Activated gamma-delta T cell treated with Interleukin-2 at 50 U/mL for 16 hours (primary cell): ENCODE measurements at places on chromosomes 1 and 21.

DNA sequence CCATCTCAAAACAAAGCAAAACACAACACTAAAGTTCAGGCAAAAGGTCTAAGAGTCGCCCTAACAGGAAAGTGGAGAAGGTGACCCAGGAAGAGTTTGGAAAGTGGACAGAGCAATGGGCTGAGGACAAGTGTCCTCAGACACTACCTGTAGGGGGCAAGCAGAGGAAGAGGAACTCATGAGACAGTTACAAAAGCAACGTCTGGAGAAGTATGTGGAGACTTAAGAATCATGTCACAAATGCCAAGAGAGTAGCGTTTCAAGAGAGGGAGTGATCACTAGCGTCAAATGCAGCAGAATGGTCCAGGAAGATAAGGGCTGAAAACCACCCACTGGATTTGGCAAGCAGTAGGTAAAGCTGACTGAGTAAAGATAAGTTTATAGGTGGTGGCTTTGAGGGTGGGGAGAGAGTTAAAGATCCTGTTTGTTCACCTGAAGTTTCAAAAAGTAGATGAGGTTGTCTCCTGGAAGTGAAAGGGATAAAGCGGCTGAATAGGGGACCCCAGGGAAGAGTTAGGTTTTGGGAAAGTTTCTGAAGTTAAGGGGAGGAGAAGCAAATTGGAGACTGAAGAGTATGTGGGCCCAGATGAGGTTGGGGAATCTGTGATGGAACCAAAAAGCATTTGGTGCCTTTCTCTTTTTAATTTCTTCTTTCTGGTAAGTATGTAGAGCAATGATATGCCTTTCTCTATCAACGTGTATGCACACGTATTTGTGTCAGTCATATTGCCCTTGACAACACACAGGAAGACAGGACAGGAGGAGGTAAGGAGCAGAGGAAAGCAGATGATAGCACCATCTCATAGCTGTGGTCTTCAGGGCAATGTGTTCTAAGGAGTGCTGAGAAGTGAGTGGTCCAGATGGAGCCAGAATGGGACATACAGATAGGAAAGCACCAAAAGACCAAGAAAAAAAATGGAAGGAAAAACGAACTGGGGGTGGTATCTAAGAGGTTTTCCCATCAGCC, 3.1 kb downstream of the BSDC1 start:
- no peak for DNase-seq

DNA sequence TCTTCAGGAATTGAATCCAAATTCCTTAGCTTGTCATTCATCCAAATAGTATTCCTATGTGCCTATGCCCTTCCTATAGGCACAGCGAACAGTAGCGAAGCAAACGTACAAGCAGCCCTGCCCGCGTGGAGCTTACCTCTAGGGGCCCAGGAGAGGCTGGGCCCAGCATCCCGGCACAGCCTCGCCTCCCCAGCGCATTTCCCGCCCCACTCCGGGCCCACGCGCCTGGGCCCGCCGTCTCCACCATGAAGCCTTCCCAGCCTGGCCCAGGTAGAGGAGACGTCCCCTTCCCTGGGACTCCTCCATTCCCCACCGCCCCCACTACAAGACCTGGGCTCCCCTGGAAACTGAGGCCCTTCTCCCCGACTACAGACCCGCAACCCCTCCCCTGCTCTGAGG, 245 bp upstream of the TMEM269 start:
- no peak for DNase-seq

- no peak for DNase-seq
Observed at GRCh38 chr21:16424331-16424751, 694.6 kb downstream of the USP25 start.

- no peak for DNase-seq
Observed at GRCh38 chr1:30610917-30611316, 112.5 kb downstream of the MATN1 start.

- DNase-seq = peak; percentile 17
Observed at GRCh38 chr1:54356680-54357147, 49.5 kb downstream of the SSBP3 start.

DNA sequence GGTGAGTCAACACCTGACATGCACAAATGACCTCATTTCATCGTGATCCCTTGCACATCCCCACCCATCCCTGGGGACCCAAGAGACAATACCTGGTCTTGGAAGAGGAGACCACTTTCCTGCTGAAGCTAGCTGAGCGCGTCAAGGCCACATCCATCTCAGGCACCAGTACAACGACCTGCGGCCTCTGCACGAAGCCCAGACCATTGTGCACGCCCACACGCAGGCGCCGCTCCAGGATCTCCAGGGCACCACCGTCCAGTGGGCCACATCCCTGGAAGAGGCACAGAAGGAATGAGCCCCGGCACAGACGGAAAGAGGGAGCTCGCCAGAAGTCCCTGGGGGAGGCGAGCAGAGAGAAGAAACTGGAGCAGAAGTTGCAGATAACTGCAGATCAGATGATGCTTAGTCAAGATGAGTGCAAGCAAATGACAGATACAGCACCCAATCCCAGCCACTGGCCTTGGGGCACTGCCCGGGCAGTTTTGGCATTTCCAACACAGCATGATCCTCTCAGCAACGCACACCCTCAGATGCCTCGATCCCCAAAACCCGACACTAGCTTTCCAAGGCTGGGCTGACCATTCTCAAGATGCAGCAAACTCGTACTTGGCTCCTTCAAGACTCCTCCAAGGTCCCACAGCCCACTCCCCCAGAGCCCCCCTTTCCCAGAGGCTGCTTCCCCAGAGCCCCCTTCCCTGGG, 44.1 kb downstream of the NPHP4 start:
- DNase-seq = no peak

DNA sequence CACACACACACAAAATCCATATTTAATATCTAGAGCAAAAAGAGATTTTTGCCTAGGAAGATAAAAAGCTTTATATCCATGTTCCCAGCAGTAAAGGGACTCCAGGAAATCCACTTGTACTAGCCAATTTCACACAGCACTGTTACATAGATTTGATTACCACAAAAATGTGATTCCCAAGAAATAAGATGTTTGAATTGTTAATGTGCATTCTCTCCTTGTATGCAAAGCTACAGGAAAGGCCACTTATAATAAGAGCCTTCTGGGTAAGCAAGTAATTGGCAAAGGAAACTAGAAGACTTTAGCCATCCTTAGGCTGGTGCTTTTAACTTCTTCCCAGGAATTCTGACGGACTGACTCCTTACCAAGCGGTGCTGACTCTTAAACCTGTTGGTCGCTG, 89.3 kb downstream of the LBR start:
- DNase-seq = no peak

DNA sequence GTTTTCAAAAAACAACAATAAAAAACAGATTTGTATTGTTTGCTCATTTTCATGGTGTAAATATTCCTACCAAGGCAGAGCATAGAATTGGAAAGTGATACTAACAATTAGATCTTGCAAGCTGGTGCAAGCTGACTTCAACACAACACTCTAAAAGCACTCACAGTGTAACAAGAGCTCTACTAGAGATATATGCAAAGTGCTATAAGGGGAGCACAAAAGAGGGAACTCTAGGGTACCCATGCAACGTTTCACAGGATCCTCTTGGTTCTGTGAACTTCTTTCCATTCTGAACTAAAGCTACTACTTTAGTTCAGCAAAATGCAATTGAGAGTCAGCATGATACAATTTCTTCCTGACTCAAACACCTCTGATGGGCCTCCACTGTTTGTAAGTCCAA, 78.3 kb downstream of the ATP1B1 start:
- no peak for DNase-seq

GRCh38 chr1:153638261-153638660, 4.4 kb downstream of the CHTOP start:
- no peak for DNase-seq

- DNase-seq = no peak
Observed at GRCh38 chr1:156500543-156500792, at the start of gene MEF2D. Gene MEF2D, minus strand, starts transcription at chr1:156500775. Its CDS starts 17,483 bp downstream, at chr1:156483292.

DNA sequence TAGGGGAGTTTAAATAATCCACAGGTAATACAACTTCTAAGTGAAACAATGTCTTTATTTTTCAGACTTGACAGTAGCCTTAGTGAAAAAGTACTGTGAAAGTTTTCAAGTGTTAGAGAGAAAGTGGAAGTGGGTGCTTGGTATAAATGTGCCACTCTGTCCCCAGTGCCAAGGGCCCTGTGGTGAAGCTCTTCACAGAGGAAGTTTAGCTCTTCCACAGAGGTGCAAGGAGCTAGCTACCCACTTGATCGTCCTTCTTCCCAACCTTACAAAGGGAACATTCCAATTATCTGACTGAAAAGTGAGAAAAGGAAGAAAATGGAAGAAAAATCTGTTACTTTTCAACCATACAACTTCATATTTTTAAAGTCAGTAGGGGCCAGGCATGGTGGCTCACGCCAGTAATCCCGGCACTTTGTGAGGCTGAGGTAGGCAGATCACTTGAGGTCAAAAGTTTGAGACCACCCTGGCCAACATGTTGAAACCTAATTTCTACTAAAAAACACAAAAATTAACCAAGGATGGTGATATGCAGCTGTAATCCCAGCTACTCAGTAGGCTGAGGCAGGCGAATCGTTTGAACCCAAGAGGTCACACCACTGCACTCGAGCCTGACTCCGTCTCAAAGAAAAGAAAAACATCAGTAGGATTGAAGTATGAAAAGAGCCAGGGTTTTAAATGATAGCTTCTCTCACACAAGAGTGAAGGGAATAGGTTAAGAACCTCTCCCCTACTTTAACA, 41.0 kb upstream of the PTPRC start:
- no peak for DNase-seq

GRCh38 chr1:205045146-205045545, 2.1 kb downstream of the CNTN2 start:
- DNase-seq = no peak

DNA sequence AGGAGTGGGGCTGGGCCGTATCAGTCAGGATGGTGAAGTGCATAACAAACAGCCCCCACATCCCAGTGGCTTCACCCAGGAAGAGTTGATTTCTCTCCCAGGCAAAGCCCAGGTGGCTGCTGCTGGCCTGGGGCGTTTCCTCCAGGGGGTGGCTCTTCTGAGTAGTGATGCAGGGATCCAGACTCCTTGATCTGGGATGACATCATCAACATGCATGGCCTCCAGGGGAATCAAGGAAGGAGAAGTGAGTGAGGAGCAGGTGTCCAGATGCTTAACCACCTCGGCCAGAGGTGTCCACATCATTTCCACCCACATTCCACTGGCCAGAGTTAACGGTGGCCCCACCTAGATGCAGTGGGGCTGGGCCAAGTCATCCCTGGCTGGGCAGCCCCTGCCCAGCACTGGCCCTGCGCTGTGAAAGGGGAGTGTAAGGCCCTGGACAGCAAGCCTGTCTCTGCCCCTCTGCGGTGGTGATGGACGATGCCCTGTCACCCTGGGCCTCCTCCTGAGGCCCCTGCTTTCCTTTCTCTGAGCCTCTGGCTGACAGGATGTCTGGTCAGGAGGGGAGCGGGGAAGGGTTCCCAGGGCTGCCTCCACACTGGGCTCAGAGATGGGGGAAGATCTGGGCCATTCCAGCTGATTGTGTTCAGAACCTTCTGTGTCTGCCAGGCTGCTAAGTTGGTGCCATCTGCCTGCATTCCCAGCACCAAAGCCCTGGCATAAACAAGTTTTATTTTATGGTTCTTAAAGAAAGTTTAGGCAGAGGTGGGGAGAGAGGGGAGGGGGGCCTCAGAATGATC, 598.2 kb downstream of the MATN1 start:
- DNase-seq = no peak
